ENCODE measurements at places on chromosomes 12 and 14. TPM values are rescaled to one million over a fixed set of nuclear protein-coding genes. Genes with fewer than 3 reads are reported as not detected.

DNA sequence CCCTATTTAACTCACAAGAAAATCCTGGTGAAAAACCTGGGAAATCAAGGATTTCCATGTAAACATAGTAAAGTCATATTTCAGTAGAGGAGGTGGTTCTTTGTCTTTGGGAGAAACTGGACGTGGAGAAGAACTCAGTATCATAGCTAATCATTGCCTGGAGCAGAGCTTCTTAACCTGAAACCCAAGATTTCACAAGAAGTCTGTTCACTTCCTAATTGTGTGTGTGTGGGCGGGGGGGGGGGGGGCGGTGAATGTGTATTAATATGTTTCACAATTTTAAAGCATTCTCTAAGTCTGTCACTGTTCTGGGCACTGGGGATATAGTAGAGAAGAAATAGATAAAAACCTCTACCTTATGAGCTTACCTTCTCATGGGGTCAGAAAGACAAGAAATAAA lies 96.7 kb upstream of the PPP4R3A start:
- no peak for DNase-seq

DNA sequence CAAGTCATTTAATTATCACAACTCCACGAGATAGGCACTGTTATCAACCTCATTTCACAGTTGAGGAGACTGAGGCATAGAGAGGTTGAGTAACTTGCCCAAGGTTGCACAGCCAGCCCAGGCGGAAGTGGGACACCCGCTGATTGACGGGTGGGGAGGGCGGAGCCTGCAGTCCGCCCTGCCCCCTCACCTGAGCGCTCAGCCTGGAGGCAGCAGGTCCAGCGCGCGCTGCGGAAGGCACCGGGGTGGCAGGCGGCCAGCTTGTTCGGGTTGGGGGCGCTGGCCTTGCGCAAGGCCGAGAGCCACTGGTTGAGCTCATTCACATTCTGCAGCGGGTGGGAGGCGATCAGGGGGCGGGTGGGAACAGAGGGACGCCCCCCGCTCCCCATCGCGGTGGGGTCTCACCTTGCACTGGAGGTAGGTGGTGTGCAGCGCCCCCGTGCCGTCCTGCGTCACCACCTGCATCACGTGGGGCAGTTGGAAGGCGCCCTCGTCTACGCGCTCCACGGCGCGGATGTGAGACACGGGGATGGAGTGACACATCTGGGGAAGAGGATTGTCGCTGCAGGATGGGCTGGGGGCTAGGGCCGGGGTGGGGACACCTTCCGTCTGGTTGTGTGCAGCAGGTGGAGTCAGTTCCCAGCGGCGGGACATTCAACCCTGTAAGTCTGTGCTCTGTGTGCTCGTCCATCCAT lies 31.7 kb downstream of the RASAL1 start:
- peak; percentile 32 for DNase-seq

GRCh38 chr14:100296106-100296651 lies 10.1 kb downstream of the SLC25A29 start:
- no peak for DNase-seq

The DCD gene
- total RNA-seq = not detected
